H7 (cell line): ENCODE measurements at places on chromosomes 16 and 17. TPM values are rescaled to one million over a fixed set of nuclear protein-coding genes. Genes with fewer than 3 reads are reported as not detected.

Gene MGAT5B
- 3.7 and 4.2 TPM in 2 replicates for total RNA-seq

Gene KRTAP3-2
- not detected in 2 replicates for total RNA-seq

Gene CLEC18C
- total RNA-seq, result 0.07 and 0.35 TPM in 2 replicates

Gene SDR42E2
- total RNA-seq, result 0.04 TPM in 1 of 2 replicates, not detected in the other

Gene IL34
- 8.5 and 8.8 TPM in 2 replicates for total RNA-seq

Gene TBC1D28
- total RNA-seq, result 0.18 TPM in 1 of 2 replicates, not detected in the other
